ENCODE measurements at places on chromosomes 11 and 22. TPM values are rescaled to one million over a fixed set of nuclear protein-coding genes. Genes with fewer than 3 reads are reported as not detected.

Gene PTDSS2
- polyA plus RNA-seq: 28.9 TPM

DNA sequence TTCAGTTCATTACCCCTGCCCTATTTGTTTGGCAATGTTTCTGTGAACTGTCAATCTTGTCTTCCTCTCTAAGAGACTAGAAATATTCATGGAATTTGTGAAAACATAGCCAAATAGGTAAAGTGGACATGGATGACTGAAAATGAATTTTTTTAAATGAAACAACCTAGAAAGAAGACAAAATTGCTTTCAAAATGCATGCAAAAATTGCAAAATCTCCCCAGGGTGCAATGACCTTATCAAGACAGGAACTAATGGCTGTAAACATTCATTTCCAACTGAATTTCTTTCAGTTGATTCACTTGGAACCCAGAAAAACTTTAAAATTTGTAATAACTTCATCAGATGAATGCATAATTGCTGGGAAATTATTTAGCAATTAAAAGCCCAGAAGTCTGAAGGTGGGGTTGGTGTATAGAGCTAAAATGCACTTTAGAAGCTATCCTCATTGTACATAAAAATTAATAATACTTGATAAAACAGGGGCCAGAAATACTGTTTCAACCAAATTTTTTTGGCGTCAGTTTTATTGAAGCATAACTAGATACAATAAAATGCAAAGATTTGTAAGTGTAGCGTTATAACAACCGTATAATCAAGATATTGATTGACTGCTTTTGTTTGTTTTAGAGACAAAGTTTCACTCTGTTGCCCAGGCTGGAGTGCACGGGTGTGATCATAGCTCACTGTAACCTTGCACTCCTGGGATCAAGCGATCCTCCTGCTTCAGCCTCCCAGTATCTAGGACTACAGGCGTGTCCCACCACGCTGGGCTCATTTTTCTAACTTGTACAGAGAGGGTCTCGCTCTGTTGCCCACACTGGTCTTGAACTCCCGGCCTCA lies 27.6 kb upstream of the SLC35C1 start:
- no peak for DNase-seq

Gene OR10A6
- polyA plus RNA-seq: not detected

DNA sequence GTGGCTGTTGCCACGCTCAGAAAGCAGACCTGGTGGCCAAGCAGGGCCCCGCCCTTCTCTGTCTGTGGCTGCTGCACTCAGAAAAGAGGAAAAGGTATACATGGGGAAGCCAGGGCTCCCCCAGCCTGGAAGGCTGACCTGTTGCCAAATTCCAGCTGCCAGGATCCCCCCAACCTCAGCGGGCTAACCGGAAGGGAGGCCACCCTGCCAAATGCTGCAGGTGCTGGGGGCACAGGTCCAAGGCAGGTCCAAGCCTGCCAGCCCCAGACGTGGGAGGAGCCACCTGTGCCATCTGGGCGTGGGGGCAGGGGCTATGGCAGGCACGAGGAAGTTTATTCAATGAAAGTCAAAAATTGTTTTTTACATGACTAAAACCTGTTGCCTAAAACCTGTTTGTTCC lies 2.6 kb downstream of the NPTXR start:
- no peak for DNase-seq

Gene NXPE2
- polyA plus RNA-seq: not detected

GRCh38 chr11:115886422-115886733 lies 382.2 kb upstream of the CADM1 start:
- DNase-seq: no peak

DNA sequence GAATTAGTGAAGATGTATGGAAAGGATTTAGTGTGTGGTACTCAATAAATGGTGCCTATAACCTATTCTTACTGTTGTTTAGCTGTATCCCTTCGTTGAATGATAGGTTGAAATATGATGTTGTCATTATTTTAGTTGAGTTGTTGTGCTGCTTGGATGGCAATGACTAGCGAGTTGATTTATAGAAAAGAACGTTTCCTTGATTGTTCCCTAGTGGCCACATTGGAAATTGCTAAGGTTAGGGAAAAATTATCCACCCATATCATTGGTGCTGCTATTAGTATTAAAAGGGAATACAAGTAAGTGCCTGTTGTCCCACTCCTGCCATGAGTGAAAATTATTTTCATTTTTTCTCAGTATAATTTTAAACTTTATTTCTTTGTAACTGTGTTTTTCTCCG lies 14.5 kb downstream of the EMSY start:
- DNase-seq: no peak

Gene ABTB2
- polyA plus RNA-seq: 6.6 TPM

DNA sequence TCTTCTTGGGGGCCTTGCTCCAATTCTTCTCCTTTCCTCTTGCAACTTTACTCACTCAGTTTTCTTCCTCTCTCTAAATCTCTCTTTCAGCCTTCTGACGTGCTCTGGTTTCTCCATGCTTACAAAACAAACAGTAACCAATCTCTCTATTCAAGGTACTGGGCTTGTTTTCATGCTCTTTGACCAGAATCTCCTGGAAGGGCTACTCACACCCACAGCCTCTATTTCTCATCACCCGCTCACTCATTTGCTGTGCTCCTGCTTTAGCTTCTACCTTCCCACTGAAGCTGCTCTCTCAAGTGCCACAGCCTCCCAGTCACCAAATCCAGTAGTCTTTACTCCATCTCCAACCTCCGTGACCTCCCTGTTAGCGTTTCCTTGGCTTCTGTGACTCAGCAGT lies 60.4 kb downstream of the SERGEF start:
- no peak for DNase-seq

DNA sequence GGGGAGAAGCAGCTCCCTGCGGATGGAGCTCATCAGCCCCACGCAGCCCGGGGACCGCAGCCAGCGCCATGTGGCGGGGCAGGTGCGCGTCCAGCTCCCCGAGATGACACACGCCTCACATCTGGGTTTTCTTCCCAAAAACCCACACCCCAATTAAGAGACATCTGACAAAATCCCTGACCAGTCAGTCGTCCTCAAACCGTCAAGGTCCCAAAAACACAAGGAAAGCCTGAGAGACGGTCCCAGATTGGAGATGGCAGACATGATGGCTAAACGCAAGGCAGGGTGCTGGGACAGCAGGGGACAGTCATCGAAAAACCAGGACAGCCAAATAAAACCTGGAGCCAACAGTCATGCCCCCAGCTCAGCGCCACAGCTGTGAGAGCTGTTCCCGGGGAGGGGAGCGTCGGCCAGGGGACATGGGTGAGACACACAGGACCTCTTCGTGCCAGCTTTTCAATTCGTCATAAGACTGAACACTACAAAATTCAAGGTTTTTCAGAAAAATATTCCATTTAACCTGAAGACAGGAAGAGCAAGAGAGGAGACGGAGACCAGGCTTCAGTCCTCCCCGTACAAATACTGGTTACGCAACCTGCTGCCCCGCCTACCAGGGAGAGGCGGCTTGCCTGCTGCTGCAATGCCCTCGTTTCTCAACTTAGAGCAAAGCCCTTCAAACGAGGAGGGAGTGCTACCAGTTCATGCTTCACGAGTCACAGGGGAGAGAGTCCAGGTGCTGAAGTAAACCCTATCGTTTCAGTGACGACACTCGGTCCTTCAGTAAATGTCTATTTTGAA lies 10.5 kb downstream of the TOLLIP start:
- no peak for DNase-seq

DNA sequence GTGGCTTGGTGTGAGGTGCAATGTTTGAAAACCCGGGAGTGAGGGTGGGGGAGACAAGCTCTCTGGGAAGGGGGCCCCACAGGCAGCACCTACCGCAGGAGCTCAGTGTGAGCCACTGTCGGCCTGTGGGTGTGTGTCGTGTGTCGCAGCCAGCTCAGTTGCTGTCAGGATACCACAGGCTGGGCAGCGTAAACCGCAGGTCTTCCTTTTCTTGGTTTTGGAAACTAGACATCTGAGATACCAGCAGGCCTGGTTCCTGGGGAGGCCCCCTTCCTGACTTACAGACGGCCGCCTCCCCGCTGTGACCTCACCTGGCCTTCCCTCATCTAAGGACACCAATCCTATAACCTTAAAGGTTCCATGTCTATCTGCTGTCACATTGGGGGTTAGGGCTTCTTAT lies 19.4 kb downstream of the IRF7 start:
- DNase-seq: no peak

- DNase-seq: no peak
Measured at GRCh38 chr11:112216561-112217105, 9.6 kb upstream of the PTS start.

Gene ARSA
- 15.4 TPM for polyA plus RNA-seq

DNA sequence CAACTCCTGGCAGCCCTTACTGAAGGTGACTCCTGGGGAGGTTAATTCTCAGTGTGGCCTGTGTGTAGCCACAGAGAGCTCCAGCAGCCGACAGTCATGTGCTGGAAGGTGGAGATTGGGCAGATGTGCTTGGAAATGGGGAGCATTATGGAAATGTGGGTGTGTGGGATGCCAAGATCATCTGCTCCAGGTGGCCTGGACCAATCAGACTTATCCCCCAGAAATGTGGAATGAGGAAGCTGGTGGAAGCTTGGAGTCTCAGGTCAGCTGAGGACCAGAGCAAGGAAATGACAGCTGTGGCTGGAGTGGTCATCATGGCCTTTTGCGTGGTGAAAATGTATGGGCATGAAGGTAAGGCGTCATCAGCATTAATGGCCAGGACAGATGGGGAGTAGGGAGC lies 234.0 kb downstream of the MIAT start:
- peak; percentile 32 for DNase-seq

GRCh38 chr22:50677493-50678217 lies 5.0 kb downstream of the SHANK3 start:
- DNase-seq: no peak

DNA sequence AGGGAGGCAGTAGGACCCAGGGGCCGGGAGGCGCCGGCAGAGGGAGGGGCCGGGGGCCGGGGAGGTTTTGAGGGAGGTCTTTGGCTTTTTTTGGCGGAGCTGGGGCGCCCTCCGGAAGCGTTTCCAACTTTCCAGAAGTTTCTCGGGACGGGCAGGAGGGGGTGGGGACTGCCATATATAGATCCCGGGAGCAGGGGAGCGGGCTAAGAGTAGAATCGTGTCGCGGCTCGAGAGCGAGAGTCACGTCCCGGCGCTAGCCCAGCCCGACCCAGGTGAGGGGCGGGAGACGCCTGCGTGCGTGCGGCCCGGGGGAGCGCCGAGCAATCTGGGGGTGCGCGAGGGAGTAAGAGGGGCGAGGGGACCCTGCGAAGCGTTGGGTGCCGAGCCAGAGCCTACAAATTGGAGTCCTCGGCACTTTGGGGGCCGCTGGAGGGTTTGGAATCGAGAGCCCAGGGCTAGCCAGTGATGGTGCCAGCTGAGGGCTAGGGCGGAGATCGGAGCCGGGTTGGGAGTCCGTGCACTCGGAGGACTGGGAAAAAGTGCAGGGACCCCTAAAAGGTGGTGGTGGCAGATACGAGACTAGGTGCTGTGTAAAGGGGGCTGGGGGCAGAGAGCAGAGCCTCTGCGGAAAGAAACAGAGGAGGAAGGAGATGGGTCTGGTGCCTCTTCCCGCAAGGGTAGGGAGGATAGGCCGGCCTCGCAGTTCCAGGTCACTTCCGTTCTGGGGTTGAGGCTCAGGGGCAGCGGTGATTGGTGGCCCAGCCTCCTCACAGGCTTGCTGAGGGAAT lies at the start of gene SERPINH1:
Gene SERPINH1, plus strand, starts transcription at position 206 of the 788 bp plus-strand sequence. CDS start 4,097 bp downstream, outside the sequence.
- peak; percentile 93 for DNase-seq

- no peak for DNase-seq
Measured at GRCh38 chr11:280706-281485, 2.7 kb downstream of the NLRP6 start.

Gene IFITM10
- polyA plus RNA-seq: 0.14 TPM

DNA sequence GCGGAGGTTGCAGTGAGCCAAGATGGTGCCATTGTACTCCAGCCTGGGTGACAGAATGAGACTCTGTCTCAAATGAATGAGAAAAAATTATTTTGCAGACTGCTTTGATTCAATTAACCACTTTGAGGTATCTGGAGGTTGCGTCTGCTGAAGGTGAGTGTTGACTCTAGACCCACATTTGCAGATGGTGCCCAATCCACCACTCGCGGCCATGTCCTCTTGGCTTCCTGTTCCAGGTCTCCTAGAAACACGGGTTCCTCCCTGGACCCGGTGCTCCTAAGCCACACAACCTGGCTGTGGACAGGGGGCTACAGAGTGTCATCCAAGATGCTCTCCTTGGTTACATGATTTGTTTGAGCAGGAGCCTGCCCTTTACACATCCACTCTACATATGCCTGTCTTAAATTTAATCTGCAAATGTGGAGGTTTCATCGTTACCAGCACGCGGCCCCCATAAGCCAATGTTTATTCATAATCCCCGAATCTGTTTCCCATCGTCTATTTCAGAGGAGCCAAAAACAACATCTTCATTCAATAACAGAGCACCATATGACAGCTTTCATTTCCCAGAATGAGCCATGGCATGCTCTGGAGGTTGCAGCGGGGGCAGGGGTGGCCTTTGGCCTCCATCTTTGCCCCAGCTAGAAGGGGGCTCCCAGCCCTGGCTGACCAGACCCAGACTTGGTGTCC lies 377.2 kb downstream of the CTTN start:
- peak; percentile 5 for DNase-seq

DNA sequence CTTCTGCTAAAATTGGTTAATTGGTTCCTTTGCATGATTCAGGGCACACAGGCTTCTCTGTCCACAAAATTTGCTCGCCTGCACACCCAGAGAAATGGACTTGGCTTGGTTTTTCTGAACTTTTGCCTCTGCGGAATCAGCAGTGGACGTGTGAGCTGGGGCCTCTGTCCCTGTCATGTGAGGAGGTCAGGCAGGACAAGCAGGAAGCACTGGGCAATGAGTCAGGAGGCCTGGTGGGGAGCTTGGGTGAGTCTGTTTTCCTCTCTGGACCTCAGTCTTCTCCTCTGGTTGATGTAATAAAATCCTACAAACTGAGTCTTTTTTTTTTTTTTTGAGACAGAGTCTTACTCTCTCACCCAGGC lies 10.4 kb upstream of the CELSR1 start:
- peak; percentile 68 for DNase-seq
